ENCODE measurements at places on chromosomes 2 and 18.

DNA sequence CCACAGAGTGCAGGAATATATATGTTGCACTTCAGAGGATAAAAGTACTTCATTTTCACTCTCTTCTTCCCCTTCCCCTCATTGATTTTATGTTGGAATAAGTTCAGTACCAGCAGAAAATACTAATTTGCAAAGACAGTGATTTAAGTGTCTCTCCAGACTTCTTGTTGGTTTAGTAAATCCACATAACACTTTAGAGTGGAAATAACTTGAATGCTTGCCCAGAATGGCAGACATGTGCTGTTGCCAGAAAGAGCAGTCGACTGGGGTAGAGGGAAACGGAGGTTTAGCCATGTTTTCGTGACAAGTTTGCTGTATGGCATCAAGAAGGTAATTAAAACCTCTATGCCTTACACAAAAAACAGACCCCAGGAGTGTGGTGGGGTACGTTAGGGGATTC, 246.0 kb upstream of the CXCR4 start:
- DNase-seq: no peak

GRCh38 chr18:25180973-25181548, 170.9 kb downstream of the ZNF521 start:
- no peak for DNase-seq

DNA sequence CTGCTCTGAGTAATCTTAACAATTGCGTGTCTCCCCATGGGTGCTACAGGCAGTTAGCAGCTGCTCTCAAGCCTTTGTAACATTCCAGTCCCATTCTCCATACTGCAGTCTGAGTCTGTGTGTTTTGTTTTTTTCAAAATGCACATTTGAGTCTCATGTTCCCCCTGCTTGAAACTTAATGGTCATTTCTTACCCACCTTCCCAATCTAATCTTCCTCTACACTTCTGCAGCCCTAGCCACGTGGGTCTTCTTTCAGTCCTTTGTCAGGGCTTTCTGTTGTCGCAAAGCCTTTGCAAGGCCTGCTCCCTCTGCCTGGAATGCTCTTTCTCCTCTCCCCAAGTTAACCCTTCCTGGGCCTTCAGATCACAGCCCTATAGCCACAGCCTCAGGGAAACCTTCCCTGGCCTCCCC, 24.5 kb downstream of the ELAC1 start:
- peak; percentile 25 for DNase-seq

DNA sequence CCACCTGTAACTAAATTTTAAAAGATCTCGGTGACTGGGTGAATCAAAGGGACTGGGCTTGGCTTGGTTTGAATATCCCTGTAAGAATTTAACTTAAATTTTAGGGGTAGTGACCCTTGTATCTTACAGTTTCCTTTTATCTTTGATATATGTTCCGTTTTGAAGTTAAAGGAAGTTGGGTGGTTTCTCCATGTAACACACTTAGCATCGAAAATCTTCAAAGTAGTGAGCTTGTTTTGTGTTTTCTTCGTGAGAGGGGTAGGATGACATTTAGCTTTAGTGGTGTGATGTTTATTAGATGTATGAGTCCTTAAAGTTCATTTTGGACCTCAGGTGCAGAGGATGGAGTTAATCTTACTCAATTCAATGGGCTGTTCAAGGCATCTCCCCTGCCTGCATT, 1.6 kb downstream of the WDR7 start:
- no peak for DNase-seq

- DNase-seq: no peak
Observed at GRCh38 chr2:100224988-100225710, 82.8 kb upstream of the AFF3 start.

DNA sequence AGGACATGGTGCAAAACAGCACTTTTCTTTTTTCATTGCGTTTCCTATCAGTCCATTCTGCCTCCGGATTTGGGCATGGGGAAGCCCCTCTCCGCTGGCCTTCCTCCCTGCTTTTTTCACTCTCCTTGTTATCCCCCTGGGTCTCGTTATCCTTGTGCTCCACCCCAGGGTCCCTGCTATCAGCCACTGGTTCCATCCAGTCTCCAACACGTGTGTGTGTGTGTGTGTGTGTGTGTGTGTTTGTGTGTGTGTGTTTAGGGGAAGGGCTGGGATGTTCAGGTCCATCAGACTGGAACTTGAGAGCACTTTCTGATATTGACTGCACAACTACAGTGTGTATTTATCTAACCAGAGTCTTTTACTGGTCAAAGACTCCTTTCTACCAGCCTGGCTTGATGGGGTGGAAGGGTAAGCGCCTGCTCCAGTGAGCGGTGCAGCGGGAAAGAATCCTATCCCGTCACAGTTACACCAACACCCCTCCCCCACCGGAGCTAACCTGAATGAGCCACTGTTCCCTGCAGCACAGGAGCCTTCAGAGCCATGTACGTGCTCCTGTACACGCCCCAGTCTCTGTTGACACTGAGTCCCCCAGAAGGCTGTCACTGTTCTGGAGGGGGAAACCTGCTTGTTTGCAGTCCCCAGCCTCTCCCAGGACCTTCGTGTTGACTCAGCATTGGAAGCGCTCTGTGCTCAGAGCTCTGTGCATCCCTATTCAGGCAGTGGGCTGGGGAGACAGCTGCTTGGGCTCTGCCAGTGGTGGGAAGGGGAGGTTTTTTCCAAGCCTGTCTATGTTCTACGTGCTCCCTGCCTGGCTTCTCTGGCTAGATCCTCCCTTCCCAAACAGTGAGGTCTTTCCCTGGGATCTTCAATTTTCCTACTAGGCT, 4.6 kb downstream of the INHA start:
- peak; percentile 43 for DNase-seq

All from glutamatergic neuron (in vitro differentiated cells).